Breast epithelium (tissue), 4 donors: ENCODE measurements at places on chromosomes 3 and 15. TPM values are rescaled to one million over a fixed set of nuclear protein-coding genes. Genes with fewer than 3 reads are reported as not detected.
A peak's percentile ranks its signal among the peaks of the same experiment; 100 is the strongest.

The FBXL22 gene
- total RNA-seq, result 0.64 TPM

GRCh38 chr3:126355777-126356372 is 1.3 kb downstream of the KLF15 start:
- peak; percentile 90 for DNase-seq

The BFSP2 gene
- total RNA-seq, result not detected

The ANKRD34C gene
- not detected for total RNA-seq

DNA sequence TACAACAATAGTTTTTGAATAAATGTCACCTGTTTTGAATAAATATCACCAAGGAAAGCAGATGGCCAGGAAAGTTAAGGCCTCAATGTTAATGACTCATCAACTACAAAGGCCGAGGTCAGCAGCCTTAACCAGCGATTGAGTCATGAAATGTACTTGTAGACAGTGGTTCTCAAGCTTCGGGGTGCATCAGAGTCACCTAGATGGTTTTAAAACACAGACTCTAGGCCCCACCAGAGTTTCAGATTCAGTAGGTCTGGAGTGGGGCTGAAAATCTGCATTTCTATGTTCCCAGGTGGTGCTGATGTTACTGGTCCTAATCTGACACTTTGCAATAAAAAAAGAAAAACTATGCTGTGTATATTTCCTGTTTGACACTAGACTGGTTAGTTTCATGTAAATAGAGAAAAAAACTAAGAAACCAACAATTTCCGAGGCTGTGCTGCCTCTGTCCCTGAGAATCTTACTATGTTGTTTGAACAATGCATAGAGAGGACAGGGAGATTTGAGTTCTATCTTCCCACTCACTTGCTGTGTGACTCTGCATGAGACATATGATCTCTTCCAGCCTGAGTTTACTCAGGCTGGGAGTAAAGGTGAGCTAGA is 9.8 kb downstream of the RAB27A start:
- no peak for DNase-seq

DNA sequence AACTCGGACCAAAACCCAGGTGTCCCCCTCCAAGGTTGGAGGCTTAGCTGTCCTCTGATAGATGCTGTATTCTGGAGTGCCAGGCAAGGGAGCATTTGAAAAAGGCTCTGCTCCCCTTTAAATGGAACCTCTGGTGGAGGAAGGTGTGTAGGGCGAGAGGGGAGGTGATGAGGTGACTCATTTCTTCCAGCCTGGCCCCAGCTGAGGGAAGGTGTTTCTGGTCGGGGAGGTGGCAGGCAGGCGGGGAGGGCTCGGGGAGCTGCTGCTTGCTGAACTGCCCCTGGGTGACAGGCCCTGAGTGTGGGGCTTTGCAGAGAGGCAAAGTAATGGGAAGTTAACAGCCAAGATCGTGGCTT is 18.8 kb downstream of the PSTPIP1 start:
- DNase-seq, result no peak

DNA sequence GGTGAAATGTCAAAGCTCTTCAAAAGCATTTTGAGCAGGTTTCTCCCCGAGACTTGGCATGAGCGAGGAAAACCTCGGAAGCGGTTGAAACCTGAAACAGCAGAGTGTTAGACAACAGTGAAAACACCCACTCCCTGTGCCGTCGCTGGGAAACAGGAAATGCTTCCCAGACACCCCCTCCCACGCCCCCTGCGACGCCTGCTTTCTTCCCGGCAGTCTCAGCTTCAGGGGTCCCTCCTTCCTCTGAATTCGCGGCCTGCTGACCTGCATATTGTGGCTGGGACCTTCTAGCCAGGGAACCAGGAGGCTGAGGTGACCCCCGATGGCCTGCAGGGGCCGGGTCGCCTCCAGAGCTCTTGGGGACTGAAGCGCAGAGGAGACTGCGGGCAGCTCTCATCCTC is 250.6 kb upstream of the LYSMD4 start:
- no peak for DNase-seq

The SMCO1 gene
- not detected for total RNA-seq

DNA sequence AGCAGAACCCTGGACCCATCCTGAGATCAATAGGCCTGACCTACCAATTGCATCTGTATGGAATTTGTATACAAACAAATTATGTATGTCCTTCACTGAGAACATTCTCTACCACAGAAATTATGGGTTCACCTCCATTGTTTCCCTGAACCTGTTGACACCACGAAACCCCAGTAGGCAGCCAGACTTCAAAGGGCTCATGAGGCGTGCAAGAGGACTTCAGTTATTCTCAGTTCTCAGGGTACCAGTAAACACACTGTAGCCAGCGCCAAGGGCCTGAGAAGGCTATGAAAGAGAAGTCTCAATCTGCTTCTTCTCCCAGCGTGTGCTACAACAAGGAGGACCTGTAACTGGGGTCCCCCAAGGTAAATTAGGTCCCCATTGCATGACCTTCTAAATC is 254.9 kb upstream of the GOLGA6L4 start:
- no peak for DNase-seq

- no peak for DNase-seq
Observed at GRCh38 chr3:24004171-24004938, 59.3 kb downstream of the NR1D2 start.

GRCh38 chr15:99704444-99704838 is 28.8 kb downstream of the LYSMD4 start:
- no peak for DNase-seq
